NCI-H2171 (cell line): ENCODE measurements at places on chromosomes 2 and 18.
A peak's percentile ranks its signal among the peaks of the same experiment; 100 is the strongest.

GRCh38 chr2:40282428-40282827 is 169.5 kb downstream of the SLC8A1 start:
- no peak for DNase-seq

DNA sequence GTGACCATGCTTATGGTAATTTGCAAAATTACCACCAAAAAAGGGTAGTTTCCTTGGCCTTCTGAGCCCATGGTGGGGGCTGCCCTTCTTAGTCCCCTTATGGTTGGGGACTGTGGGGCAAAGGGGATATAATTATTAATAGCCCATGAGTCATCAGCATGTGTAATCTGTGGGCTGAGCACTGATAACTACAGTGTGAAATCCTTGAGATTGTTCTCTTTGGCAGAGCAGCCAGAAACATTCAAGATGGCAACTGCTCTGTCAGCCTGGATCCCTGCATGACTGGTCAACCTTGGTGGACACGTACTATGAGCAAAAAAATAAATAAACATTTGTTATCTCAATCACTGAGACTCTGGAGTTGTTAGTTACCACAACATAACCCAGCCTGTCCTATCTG is 61.3 kb downstream of the MGAT4A start:
- no peak for DNase-seq

- DNase-seq, result no peak
These were observed 54.1 kb downstream of the CDC42EP3 start for GRCh38 chr2:37617119-37617892.

DNA sequence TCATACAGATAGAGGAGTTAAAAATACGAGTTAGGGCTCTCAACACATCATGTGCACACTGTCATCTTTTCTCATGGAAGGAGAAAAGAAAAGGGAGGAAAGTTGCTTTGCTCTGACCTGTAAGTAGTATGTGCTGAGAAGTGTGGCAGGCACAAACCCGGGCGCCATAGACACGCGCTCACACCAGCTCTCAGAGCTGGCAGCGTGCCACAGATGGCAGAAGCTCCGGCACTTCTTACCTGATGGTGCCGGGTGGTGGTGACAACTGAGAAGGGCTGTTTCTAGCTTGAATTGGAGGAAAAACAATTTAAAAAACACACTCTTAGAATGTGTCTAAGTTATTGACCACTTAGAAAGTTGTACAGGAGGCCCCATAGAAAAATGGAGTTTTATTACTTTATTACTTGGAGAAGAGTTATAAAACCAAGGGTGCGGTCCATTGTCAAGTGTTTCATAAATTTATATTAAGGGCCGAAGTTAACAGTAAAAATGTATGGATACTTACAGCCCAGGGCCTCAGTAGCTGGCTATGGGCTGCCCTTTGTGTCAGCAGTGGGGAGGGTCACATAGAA is 92.2 kb downstream of the DPP4 start:
- DNase-seq, result peak; percentile 85
